ENCODE measurements at places on chromosomes 12 and 14. TPM values are rescaled to one million over a fixed set of nuclear protein-coding genes. Genes with fewer than 3 reads are reported as not detected.

DEGS2 gene
- total RNA-seq: 1.4 TPM

FAM181A gene
- not detected for total RNA-seq

PRH2 gene
- total RNA-seq: not detected

LALBA gene
- not detected for total RNA-seq
